Lower leg skin (tissue), 4 donors: ENCODE measurements at places on chromosomes 5 and 9.

GRCh38 chr5:157100140-157100679, 8.6 kb downstream of the HAVCR2 start:
- DNase-seq, result no peak

- no peak for DNase-seq
Observed at GRCh38 chr5:55226027-55226933, 835 bp downstream of the MCIDAS start.

DNA sequence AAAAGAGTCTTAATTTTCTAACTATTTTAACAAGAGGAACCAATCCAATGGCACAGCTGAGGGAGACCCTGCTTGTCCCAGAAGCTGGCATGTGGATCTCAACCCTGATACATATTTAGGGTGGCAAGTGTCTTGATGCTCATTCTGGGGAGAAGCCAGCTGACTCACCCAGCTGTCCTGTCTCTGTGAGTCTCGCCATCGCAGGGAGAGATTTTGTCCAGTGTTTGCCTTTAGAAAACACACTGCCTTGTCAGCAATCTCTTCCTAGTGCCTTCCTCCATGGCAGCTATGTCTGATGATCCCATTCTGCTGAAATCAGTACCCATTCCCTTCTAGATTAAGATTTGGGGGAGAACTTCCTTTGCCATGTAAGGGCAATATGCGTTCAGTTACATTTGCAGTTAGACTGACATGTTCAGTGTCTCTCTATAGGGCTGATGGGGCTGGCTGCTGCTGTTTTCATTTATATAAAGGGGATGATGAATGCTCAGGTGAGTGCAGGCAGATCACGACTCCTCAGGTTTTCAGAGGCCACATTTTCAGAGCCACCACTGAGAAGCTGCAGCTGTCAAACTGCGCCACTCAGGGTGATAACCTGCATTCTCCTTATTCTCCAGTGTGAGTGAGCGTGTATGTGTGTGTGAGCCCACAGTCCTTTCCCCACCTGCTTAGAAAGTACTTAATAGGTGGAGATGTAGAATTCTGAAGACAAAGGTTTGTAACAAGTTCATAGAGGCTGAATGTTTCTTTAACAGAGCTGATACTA, 217.0 kb downstream of the GAS1 start:
- DNase-seq, result no peak

DNA sequence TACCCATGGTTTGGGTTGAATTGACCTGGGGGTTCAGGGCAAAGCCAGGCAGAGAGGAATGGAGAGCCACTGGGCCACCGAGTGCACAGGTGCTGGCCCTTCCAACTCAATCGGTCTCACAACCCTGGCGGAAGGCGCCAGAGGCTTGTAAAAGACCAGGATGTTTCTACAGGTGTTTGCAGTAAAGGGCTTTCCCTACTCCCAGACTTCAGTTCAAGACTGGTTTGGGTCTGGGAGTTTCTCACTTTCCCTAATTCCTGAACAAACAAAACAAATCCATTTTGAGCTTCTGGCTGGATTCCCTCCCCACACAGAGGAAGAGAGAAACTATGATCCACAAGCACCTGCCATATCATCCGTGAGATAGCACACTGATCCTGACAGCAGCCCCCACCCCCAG, 125.2 kb upstream of the KLF4 start:
- no peak for DNase-seq
